ENCODE measurements at places on chromosomes 1 and 21. TPM values are rescaled to one million over a fixed set of nuclear protein-coding genes. Genes with fewer than 3 reads are reported as not detected.

The SYT6 gene
- total RNA-seq = 0.17 TPM

The HCRTR1 gene
- not detected for total RNA-seq

The TCHH gene
- not detected for total RNA-seq

The KRTAP11-1 gene
- not detected for total RNA-seq

The RGS13 gene
- total RNA-seq = 0.32 TPM

The IPO13 gene
- 12.6 TPM for total RNA-seq

The ROR1 gene
- total RNA-seq = not detected

The URB1 gene
- total RNA-seq = 9.4 TPM

The LENEP gene
- total RNA-seq = not detected

The C1orf174 gene
- total RNA-seq = 15.4 TPM

The DISP1 gene
- total RNA-seq = 2.9 TPM

The ZNF697 gene
- not detected for total RNA-seq

The CHD5 gene
- not detected for total RNA-seq

The CCDC27 gene
- total RNA-seq = not detected

The MROH7 gene
- not detected for total RNA-seq
